ENCODE measurements at places on chromosomes 5 and 9.

DNA sequence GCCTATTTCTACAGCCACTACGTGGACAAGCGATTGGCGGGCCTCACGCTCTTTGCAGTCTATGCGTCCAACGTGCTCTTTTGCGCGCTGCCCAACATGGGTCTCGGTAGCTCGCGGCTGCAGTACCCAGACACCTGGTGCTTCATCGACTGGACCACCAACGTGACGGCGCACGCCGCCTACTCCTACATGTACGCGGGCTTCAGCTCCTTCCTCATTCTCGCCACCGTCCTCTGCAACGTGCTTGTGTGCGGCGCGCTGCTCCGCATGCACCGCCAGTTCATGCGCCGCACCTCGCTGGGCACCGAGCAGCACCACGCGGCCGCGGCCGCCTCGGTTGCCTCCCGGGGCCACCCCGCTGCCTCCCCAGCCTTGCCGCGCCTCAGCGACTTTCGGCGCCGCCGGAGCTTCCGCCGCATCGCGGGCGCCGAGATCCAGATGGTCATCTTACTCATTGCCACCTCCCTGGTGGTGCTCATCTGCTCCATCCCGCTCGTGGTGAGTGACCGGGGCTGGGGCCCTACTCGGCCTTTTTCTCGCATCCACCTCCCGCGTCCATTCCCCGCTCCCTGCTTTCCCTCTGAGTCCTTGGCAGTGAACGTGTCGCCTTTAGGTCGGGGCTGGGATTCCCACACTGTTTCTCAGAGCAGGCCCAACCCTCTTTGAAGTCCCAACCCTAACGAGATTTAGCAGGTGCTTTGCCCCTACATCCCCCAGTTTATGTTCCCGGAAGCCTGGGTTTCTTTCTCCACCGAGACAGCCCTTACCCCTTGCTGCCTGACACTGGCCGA, 1.8 kb downstream of the PTGER4 start:
- no peak for DNase-seq

DNA sequence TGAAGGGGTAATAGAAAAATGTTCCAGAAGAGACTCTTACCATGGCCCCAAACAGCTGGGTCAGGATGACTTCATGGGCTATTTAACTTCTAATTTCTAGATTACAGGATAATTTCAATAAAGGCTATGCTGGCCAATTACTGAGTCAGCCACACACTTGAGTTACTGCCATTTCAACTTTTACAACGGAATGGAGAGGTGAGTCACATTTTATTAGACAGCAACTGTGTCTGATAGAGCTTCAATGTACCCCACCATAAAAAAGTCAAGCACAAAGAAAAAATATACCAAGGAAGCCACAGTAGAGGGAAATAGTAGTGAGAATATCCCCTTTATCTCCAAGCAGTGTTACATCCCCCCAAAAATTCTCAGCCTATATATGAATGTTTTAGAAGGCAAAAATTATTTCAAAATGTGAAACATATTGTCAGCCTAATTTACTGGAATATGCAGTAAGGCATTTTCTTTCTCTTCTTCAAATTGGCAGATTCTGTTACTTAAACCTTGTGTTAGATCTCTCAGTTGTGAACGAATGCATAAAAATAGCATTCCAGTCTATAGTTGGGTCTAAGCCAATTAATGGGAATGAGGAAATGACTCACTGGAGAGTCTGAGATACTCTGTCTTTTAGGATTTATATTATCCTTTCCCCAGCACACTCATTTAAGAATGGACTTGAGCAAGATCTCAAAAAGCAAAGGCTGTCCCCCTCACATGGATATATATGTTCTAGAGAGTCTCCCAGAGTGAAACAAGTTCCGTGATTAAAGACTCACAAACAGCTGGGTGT, 47.1 kb upstream of the RAI14 start:
- no peak for DNase-seq

GRCh38 chr9:119712325-119712724, 343.1 kb upstream of the BRINP1 start:
- DNase-seq = no peak

- DNase-seq = no peak
These were observed 15.1 kb downstream of the CARTPT start for GRCh38 chr5:71734141-71734540.

DNA sequence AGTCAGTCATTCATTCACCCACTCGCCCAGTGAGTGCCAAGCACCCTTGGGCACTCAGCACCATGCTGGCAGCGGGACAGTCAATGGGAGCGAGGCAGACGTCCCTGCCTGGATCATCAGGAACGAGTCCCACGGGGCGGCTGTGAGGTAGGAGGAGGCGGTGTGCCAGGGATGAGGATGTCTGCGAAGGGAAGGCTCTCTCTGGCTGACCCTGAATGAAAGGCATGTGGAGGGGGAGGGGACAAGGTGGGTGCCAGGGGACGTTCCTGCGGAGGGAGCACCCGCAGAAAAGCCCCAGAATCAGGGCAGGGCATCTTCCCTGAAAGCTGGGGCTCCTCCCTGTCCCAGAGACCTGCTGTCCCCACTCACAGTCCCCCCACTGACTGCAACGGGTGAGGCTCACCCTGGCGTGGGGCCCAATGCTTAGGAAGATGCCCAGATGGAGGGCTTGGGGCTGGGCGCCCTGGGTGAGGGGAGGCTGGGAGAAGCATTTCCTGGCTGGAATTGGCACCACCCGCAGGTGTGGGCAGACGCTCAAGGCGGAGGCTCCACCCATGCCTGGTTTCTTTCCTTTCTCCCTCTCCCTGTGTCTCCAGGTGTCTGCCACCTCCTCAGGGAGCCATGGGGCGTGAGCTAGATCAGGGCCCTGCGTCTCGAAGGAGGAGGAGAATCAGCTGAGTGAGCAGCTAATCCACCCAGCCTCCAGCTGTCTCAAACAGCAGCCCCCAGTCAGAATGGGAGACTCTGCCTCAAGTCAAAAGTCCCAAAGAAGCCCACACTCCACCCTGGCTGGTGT, 179.0 kb upstream of the PPP1R26 start:
- no peak for DNase-seq

DNA sequence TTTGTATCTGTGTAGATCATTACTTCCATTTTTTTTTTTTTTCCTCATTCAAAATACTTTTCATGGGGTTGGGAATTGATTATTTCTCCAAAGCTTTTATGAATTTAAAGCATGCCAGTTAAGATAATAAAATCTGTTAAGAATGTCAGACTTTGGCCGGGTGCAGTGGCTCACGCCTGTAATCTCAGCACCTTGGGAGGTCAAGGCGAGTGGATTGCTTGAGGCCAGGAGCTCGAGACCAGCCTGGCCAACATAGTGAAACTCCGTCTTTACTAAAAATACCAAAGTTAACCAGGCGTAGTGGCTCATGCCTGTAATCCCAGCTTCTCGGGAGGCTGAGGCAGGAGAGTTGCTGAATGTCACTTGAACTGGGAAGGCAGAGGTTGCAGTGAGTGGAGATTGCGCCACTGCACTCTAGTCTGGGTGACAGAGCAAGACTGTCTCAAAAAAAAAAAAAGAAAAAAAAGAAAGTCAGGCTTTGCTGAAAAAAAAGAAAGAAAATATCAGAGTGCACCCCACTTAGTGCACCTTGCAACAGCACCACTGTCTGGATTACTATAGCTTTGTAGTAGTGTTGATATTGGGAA, 18.5 kb downstream of the TBC1D2 start:
- DNase-seq = no peak

DNA sequence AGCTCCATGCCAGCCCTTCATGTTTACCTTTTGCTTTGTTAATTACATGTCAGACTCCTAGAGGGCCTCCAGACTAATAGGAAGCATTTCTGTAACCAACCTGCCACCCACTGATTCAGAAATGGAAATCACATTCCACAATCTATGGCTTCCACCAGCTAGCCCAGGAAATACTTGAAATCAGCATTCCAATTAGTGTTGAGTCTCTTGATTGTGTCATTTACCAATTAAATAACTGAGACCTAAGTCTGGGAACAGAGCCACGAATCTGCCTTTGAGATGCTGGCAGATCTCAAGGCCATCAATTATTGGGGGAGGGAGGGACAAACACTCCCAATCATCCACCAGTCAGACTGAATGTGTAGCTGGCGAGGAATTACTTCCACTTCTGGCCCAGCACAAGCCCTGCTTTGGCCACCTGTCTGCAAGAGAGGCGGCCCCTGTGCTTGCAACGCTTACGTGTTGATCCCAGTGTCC, 27.4 kb upstream of the SAP30L start:
- DNase-seq = no peak

DNA sequence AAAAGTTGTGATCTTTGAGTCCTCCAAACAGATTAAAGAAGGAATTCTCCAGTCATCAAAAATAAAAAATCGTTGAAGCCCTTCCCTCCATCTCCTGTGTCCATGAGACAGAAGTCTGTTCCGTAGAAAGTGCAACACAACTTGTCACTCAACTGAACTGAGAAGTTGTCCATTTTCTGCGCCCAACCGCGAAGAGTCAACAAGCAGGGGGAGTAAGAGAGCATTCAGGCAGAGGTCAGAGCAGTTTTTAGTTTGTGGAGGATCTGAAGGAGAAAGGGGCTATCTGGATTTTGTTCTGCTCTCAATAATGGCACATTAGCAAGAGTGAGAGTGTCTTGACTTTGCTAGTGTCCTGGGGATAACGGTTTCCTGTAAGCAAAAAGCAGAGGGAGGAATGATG, 303.9 kb downstream of the ICE1 start:
- no peak for DNase-seq

DNA sequence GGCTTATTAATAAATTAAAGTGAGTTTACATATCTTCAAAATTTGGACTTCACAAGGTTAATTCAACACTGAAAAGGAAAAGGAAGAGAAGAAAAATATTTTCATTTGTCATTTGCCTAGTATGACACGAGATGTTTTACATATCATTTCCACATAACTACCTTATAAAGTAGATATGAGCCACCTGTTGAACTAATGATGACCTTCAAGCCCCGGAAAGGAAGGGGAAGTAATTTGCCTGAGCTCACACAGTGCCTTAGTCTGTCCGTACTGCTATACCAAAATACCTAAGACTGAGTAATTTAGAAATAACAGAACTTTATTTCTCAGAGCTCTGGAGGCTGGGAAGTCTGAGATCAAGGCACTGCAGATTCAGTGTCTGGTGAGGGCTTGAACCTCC, 17.9 kb downstream of the CMYA5 start:
- DNase-seq = no peak
